ENCODE measurements at places on chromosomes 12 and 14.

GRCh38 chr12:62075870-62076269 lies 184.3 kb upstream of the USP15 start:
- no peak overlapping the region for H3K27ac ChIP-seq
- no peaks in the 10 kb centered on the region for H3K27me3 ChIP-seq
- no peaks in the 10 kb centered on the region for H3K36me3 ChIP-seq
- H3K4me3 ChIP-seq: no peak overlapping the region
- DNase-seq: no peak

DNA sequence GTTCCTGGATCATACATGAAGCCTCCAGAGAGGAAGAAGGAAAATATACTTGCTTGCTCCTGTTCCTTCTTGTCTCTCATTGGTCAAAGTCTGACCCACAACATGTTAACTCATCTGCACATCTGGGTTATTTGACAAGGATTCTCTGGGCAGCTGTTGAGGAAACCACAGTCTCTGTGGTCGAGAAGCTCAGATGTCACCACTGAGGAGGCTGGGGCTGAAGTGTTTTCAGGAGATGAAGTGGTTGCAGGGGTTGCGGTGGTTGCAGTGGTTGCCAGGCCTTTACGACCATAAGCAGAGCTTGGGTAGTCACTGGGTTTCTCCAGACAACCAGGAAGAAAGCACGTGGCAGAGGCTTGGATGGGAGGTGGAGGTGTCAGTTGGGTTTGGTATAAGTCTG lies 265.0 kb upstream of the LRIG3 start:
- no peak overlapping the region for H3K4me3 ChIP-seq
- no peaks in the 10 kb centered on the region for H3K27me3 ChIP-seq
- H3K27ac ChIP-seq: no peak overlapping the region

DNA sequence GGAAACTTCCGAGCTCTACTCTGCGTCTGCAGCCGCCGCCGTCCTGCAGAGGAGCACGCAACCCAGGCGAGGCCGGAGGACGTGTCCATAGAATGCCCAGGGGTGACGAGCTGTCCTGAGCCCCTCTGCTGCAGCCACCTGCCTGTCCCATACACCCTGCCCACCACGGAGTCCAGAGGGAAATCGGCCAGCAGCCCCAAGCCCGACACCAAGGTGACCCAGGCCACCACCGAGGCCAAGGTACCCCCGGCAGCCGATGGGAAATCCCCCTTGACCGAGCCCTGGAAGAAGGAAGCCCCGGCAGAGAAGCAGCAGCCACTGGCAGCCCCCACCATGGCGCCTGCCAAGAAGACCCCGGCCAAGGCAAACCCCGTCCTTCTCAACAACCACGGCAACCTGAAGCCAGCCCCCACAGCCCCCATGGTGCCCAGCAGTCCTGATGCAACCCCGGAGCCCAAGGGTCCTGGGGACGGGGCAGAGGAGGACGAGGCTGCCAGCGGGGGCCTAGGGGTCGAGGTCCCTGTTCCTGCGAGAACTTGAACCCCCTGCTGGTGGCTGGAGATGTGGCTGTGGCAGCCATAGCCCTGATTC lies 128.7 kb upstream of the C14orf180 start:
- no peaks in the 10 kb centered on the region for H3K4me1 ChIP-seq
- peak; percentile 84 for DNase-seq
- H3K27me3 ChIP-seq: peaks cover 45% of the 10 kb centered on the region
- no peaks in the 10 kb centered on the region for H3K36me3 ChIP-seq

DNA sequence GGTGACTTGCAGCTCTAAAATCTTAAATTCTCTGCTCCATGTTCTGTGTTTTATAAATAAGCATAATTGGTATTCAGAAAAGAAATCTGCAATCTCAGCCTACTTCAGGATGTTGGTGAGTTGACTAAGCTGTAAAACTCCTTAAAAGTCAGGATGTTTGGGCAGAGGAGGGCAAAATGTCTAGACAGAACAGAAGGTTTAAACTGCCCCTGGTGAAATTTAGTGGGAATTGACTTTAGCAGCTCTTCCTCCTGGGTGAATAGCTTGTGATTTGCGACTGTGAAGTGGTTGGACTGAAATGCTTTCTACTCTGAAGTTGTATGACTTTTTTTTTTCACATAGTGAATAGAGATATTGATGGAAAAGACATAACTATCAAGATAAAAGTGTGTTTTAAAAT lies 85.8 kb downstream of the CAND1 start:
- no peaks in the 10 kb centered on the region for H3K27me3 ChIP-seq
- H3K4me1 ChIP-seq: peaks cover 30% of the 10 kb centered on the region
- no peak overlapping the region for H3K4me3 ChIP-seq
- DNase-seq: no peak
- H3K36me3 ChIP-seq: no peaks in the 10 kb centered on the region

DNA sequence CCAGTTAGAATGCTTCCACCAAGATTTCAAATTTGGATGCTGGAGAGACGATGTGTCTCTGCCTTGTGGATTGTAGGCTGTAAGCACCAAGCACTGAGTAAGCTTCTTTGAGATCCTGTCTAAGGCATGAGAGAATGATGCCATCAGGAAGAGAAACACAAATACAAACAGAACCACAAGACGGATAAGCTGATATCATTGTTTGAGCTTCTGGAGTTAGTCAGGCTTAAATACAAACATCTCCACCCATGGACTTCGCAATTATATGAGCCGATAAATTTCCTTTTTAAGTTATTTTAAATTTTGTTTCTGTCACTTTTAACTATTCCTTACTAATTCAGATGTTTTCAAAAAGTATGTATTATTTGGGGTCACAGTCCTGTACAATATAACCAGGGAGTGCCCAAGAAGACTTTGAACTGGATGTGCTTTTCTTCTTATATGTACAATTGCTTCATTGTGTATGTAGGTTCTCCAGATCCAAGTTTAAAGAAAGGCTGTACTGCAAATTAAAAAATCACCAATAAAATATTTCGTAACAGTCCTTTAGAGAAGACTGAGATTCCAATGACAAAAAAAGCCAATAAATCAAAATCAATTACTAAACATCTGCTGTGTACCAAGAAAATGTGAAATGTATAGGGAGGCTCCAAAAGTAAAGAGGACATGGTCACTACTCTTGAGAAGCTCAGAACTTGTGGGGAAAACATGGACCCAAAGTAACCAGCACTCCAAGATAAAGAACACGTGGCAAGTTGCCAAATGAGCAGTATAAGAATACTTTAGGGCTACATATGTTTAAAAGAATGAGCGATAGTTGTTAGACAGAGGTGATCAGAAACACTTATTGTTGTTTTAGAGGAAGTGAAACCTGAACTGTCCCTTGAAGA lies 274.1 kb downstream of the ADAMTS20 start:
- no peak overlapping the region for H3K27ac ChIP-seq
- no peaks in the 10 kb centered on the region for H3K27me3 ChIP-seq
- H3K4me1 ChIP-seq: no peaks in the 10 kb centered on the region
- no peak for DNase-seq
- no peak overlapping the region for H3K4me3 ChIP-seq

GRCh38 chr12:132281038-132281437 lies 48.4 kb downstream of the GALNT9 start:
- H3K27ac ChIP-seq: no peak overlapping the region
- H3K4me3 ChIP-seq: no peak overlapping the region
- peaks cover 15% of the 10 kb centered on the region for H3K4me1 ChIP-seq
- peaks cover 92% of the 10 kb centered on the region for H3K27me3 ChIP-seq
- DNase-seq: no peak

DNA sequence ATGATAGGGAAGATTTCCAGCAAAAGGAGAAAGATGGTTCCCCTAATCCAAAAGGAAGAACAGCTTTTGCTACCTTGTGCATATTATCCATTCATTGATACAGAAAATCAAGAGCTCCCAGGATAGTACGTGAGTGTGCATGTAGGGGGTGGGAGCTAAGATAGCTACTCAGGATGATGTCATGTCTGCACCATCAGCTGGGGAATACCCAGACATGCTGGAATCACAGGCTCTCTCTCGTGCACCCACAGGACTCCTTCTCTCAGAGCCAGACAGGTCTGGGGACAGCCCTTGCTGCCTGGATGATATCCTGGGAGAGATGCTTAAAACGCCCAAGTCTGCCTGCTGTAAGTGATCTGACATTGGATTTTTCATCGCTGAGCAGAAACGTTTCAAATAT lies 38.9 kb downstream of the FOXN3 start:
- H3K4me1 ChIP-seq: peaks cover 39% of the 10 kb centered on the region
- H3K27me3 ChIP-seq: no peaks in the 10 kb centered on the region
- no peaks in the 10 kb centered on the region for H3K36me3 ChIP-seq
- H3K27ac ChIP-seq: no peak overlapping the region
- no peak for DNase-seq

- DNase-seq: no peak
- no peaks in the 10 kb centered on the region for H3K36me3 ChIP-seq
- H3K27ac ChIP-seq: peak overlapping the region; percentile 42
- H3K27me3 ChIP-seq: no peaks in the 10 kb centered on the region
Observed at GRCh38 chr14:103872481-103873113, 25.2 kb upstream of the PPP1R13B start.

Measured in esophagus muscularis mucosa (tissue), 4 donors.